NCI-H2227 treated with DMSO at 0.1 percent for 48 hours (cell line): ENCODE measurements at places on chromosomes 3 and 15.

GRCh38 chr3:142604940-142605339, 8.7 kb downstream of the PLS1 start:
- DNase-seq, result no peak

DNA sequence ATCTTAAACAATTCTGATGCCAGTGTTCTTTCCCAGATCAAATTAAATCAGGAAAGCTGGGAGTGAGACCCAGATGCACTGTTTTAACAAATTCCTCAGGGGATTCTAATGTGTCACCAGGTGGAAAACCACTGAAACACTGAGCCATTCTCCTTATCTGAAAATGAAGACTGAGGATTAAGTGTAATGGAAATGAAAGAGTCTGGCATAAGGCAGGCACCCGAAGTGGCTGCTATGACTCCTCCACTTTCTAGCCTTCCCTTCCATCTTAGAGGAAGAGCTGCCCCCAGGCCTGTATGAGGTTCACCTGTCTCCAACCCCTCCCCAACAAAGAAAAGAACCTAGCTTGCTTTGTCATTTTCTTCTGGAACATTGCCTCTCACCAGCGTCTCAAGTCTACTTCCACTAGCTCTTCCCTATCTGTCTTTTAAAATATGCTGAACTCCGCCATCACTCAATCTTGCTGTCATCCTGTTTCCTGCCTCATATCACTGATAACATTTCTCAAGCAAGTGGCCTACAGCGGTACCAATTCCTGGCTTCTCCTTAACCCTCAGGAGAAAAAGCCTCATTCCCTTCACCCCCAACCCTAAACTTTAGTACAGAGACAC, 13.7 kb upstream of the ABHD2 start:
- no peak for DNase-seq

- DNase-seq, result no peak
Observed at GRCh38 chr3:189572249-189572648, 58.9 kb upstream of the TP63 start.

- no peak for DNase-seq
Observed at GRCh38 chr3:9399337-9399703, 1.9 kb downstream of the SETD5 start.

- DNase-seq, result no peak
Observed at GRCh38 chr3:184598574-184598927, 37.0 kb downstream of the EPHB3 start.

GRCh38 chr3:176262071-176262470, 935.2 kb downstream of the TBL1XR1 start:
- DNase-seq, result no peak

- DNase-seq, result no peak
Observed at GRCh38 chr3:149752788-149753136, 473 bp upstream of the COMMD2 start.

GRCh38 chr15:87653646-87654045, 602.9 kb downstream of the NTRK3 start:
- DNase-seq, result no peak
